Fibroblast of gingiva (primary cell): ENCODE measurements at places on chromosomes 5 and 9.

- peak; percentile 55 for DNase-seq
Observed at GRCh38 chr5:172455511-172456061, 1.3 kb upstream of the SH3PXD2B start.

GRCh38 chr9:136748666-136749611, 614 bp upstream of the LCN6 start:
- no peak for DNase-seq

DNA sequence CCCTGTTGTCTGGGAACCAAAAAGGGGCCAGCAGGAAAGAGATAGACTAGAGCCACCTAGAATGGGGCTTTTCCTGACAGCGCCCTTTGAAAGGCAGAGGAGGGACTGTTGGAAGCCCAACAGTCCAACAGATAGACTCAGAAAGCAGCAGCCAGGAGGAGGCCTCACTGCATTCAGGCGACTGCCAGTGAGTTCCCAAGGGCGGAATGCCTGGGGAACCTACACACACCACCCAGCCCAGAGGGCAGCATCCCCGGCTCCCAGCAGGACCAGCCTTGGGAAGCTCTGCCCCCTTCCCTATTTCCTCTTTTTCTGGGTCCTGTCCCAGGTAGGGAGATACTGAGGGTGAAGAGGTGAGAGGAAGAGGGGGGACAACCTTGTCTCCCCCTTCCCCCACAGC, 192.4 kb upstream of the KLF4 start:
- no peak for DNase-seq

DNA sequence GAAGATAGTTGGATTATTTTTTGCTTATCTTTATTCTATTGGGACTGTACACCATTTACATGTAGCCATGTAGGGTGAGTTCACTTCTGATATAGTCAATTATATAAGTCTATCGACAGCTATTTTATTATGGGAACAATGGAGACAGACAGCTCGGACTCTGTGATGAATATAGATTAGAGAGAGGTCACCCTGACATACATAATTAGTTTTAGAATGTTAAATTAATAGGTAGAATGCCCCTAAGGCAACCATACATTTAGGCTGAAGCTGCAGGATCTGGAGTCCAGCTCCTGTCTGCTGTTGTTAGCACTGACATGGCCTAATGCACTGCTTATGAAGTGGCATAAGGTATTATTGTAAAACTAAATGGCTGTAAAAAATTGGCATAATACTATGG, 700.8 kb downstream of the MAT2B start:
- no peak for DNase-seq

GRCh38 chr9:135990468-135991429, 29.6 kb upstream of the UBAC1 start:
- peak; percentile 64 for DNase-seq

DNA sequence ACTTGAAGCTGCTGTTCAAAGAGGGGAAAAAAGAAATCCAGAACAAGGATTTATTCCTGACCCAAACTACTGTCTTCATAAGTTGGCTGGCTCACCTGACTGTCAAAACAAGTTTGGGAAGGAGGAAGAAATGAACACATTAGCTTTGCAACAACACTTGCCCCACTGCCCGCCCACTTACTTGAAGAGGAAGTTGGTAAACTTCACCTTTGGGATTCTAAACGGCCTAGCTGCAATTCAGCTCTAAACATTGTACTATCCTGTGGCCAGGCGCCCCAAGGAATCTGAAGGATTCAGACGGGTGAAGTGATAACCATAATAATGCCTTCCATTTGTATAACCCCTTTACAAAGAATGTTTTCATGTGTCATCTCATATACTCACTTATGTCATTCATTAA, 199.4 kb downstream of the ARRDC3 start:
- DNase-seq: no peak

- peak; percentile 49 for DNase-seq
Observed at GRCh38 chr5:96256795-96257470, 176.1 kb downstream of the PCSK1 start.

- DNase-seq: peak; percentile 51
Observed at GRCh38 chr9:127172066-127172707, 49.8 kb upstream of the ANGPTL2 start.

DNA sequence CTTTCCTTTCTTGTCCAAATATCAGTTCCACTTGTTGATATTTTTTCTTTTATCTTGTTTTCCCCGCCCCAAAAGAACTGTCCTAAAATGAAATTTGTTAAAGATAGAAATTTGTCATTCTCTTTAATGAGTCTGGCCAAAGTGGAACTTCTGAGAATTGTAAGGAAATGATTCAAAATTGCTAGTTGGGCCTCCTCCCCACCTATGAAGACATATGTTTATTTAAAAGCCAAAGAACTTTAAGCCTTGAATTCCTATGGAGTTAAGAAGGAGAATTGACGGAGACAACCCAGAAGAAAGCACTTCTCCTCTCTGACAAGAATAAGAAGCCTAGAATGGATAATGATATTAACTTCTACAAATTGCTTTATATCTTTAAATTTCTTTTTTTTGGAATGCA, 59.1 kb upstream of the ALDH1A1 start:
- no peak for DNase-seq

DNA sequence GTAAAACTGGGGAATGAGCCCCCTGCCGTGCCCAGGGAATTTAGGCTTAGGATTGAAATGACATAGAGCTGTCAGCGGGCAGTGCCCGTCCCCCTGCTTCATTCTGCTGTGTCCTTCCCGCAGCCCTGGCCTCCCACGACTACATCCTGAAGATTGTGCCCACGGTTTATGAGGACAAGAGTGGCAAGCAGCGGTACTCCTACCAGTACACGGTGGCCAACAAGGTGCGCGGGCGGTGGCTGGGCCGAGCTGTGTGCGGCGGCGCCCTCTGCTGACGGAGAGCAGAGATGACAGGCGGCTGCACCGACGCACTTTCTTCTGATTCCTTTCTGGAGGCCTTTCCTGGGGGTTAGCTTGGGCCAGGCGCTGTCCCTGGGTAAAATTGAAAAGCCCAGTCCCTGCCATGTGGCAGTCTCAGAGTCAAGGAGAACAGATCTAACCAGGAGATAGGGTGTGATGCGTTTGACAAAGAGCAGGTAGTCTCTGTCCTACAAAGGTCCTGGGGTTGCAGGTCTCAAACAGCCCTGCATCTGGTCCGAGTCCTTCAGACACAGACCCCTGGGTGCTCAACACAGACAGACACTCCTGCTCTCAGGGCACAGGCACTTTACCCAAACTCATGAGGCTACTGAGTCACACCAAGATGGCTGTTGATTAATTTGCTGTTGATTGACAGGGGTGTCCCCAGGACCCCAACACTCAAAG, 26.8 kb upstream of the RPL26L1 start:
- DNase-seq: peak; percentile 57

DNA sequence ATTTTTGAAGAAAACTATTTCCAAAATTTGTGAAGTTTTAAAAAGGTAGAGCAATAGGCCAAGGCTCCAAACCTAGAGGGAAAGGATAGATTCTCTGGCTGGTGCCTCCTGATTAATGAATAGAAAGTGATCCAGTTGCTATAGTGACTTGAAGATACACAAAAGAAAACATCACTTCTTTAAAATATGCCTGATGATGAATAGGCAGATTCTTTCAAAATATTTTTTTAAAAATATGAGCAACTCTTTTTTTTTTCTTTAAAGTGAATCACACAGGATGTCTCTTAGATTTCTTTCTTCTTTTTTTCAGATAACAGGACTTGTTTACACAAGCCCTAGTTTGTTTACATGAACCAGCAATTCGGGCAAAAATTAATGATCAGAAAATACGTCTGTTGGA, 124.4 kb downstream of the RFK start:
- no peak for DNase-seq

GRCh38 chr5:39437467-39437866, 12.7 kb upstream of the DAB2 start:
- DNase-seq: no peak

DNA sequence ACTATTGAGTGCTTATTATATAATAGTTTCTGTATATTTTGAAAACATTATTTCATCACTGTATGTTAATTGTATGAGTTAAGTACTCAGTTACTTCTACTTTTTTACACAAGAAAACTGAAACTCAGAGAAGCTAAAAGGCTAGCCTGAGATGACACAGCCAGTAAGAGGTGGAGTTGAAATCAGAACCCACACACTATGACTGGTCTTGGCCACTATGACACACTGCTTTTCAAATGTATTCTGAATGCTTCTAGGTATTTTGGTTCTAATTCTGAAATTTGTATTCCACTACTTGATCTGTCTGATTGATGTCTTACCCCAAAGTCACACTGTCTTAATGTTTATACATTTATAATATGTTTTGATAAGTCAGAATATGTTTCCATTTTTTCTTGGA, 181.8 kb downstream of the ZDHHC21 start:
- DNase-seq: no peak

DNA sequence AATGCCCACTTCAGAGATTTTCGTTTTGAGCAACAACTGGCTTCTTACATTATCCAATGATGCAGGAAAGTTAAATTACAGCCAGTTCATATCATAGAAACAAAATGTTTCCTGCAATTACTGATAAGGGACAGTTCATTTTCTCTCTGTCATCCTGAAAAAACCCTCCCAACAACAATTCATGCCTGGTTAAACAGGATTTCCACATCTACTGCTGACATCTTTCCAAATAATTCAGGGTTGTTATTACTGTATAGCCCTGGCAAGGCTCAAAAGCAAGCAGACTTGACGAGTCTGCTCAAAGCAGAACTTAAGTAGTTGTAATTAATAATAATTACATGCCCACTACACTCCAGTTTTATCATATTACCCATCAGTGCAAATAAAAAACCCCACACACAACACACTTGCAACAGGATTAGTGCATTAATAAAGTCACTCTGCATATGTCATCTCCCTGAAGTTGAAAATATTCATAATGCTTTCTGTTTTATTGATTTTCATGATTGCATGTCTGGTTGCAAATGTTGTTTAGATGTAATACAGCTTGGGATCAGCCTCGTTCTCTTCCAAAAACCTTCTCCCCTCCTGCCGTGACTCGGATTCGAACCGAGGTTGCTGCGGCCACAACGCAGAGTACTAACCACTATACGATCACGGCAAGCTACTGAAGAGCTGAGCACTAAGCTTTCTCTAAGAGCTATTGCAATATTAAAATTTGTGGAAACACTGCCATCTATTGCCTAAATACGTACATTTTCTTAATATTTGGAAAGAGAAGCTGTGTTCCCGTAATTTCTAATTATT, 119.6 kb upstream of the NFIB start:
- peak; percentile 72 for DNase-seq

GRCh38 chr9:77764894-77765780, 117.0 kb upstream of the GNA14 start:
- peak; percentile 70 for DNase-seq

- DNase-seq: no peak
Observed at GRCh38 chr9:5900622-5901021, 9.9 kb downstream of the MLANA start.

DNA sequence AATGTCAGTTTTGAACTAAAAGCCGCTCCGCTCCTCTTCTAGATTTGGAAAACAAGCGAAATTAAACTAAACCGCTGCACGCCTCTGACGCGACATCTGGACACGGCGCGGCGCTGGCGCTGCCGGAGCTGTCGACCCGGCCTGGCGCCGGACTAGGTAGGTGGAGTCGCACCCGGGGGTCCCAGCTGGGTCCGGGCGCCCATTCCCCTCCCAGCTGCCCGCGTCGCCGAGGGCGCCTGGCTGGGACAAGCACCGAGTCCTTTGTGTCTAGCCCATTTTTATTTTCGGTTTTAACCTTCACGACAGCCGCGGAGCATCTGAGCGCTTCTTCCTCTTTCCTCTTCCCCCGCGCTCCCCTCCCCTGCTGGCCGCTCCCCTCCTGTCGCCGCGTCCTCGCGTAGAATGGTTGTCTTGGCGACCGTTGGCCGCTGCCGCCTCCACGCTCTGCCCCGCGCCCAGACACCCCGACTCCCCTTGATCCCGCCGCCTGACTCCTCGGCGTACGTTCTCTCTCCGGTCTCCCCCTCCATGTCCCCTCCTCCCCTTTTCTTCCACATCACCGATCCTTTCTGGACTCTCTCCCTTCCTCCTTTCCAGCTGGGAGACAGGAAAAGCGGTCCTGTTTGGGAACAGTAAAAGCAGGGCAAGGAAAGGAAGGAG, 545 bp downstream of the CDKN2B-AS1 start:
- peak; percentile 85 for DNase-seq

DNA sequence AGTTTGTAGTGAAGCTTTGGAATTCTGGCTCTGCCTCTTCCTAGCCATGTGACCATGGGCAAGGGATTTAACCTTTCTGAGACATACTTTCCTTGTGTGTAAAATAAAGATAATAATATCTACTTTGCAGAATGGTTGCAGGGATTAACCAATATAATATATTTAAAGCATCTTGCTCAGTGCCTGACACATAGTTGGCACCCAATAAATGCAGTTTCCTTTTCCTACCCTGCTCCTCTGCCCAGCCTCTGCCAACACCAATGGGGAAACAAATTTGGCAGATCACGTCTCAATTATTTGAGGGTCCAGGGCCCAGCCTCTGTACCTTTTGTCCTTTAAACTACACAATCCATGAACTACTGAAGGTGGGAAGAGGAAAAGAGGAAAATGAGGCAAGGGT, 91.1 kb downstream of the NRG2 start:
- no peak for DNase-seq

GRCh38 chr9:4738866-4739586, 2.0 kb downstream of the AK3 start:
- DNase-seq: peak; percentile 48

GRCh38 chr5:76229900-76230299, 146.7 kb downstream of the SV2C start:
- DNase-seq: no peak

- no peak for DNase-seq
Observed at GRCh38 chr9:32992595-32993238, 8.7 kb downstream of the APTX start.

GRCh38 chr9:123865226-123866000, 64.5 kb downstream of the DENND1A start:
- no peak for DNase-seq

DNA sequence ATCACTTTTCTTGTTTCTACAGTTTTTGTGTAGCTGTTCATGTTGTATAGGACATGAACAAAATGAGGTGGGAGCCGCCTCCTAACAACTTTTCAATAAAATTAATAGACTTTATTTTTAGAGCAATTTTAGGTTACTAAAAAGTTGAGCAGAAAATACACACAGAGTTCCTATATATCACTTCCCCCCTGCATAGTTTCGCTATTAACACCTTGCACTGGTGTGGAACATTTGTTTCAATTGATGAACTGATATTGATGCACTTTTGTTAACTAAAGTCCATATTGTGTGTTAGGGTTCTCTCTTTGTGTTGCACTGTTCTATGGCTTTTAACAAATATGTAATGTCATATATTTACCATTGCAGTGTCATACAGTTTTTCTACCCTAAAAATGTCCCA, 47.8 kb upstream of the KCNN2 start:
- no peak for DNase-seq

DNA sequence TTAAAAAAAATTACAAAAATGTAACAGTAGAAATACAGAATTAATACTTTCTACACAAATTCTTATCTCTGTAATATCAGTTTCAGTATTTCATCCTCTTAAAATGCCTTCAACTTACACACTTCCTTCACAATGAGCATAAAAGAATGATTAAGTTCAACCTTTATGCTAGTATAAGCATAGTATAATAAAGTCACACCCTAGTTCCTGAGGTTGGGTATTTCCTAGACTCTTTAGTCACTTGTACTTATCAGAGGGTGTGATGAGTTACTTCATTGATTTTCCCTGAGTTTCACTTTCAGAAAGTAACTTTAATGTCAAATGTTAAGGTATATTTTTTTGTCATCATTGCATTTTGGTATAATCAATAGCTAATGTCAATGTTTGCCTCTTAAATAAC, 302.4 kb downstream of the PDE4D start:
- no peak for DNase-seq

GRCh38 chr5:82466986-82467561, 188.9 kb upstream of the RPS23 start:
- peak; percentile 77 for DNase-seq

GRCh38 chr5:91381774-91382359, 1.2 kb downstream of the ARRDC3 start:
- DNase-seq: peak; percentile 78
